ENCODE measurements at places on chromosomes 3 and 15.
A peak's percentile ranks its signal among the peaks of the same experiment; 100 is the strongest.

DNA sequence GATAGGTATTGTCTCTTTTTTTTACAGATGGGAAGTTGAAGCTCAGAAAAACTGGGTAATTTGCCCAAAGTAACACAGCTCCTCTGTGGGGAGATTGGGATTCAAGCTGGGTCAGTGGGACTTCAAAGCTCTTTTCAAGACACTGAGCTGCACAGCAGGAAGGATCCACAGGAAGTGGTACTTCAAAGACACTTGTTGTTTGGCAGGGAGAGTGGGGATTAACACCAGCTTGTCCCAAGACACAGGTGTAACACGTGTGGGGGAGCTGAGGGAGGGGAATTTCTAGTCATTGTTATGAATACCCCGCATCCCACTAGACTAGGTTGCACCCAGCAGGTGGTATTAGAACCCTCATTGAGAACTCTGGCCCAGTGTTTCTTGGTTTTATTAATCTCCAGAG lies 116.0 kb downstream of the FOXB1 start:
- DNase-seq = no peak

GRCh38 chr3:146067048-146067447 lies 93.9 kb downstream of the PLOD2 start:
- DNase-seq = peak; percentile 47

- DNase-seq = no peak
Measured at GRCh38 chr3:57142411-57142723, 22.8 kb downstream of the IL17RD start.

DNA sequence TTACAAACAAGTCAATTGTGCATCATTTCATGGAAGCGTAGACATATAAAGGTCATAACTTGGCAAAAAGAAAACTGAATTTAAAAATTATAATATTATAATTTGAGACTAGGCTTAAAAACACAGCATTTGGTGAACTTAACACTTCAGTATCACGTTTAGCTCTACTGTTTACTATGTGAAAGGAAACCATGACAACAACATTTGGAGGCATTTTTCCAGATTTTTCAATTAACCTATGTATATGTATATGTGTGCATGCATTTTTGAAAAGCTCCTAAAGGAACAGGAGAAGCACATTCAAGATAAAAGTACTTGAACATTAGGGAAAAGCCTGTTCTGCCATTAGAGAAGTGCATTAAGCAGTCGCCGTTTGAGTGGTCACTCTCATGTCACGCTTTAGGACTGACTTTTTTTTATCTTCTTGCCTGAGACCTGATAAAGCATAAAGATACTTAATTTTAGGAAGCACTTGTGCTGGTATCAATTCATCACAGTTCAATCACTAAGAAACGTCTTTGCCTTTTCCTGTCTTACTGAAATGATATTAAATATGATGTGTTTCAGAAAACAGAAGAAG lies 156.0 kb downstream of the NAALADL2 start:
- DNase-seq = no peak

- peak; percentile 83 for DNase-seq
Measured at GRCh38 chr15:52252781-52253180, 42.8 kb downstream of the MYO5C start.

- DNase-seq = no peak
Measured at GRCh38 chr3:176850498-176850897, 346.8 kb downstream of the TBL1XR1 start.

DNA sequence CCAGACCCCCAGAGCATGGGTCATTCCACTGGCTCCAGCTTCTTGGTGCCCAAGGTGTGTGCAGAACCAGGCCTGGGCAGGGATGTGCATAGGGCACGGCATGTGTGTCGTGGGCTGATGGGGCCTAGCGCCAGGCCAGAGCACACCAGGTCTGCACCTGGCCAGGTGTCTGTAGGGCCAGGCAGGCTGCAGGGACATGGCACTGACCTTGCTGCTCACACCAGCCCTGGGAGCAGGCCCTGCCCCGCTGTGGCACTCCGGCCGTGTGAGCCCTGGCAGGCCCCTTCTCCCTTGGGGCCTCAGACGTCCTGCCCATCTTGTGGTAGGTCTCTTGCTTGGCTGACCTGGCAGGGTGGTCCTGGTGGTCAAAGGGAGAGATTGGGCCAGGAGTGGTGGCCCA lies 84.3 kb upstream of the RPL32 start:
- no peak for DNase-seq

DNA sequence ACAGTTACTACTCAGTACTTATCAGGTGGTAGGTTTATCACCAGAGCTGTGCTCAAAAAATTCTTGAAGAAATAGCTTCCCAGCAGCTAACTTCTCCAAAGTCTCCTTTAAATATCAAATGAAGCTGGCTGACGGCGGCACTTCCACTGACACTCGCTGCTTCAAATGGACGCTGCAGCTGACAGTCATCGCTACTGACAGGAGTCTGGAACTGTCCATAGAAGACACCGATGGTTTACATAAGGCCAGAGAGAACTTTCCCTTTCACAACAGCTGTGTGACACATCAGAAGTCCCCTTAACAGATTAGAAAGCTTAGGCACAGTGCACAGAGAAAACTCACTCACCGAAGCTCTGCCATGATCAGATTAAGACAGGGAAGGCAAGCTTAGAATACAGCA lies 270.2 kb downstream of the SHOX2 start:
- DNase-seq = no peak

DNA sequence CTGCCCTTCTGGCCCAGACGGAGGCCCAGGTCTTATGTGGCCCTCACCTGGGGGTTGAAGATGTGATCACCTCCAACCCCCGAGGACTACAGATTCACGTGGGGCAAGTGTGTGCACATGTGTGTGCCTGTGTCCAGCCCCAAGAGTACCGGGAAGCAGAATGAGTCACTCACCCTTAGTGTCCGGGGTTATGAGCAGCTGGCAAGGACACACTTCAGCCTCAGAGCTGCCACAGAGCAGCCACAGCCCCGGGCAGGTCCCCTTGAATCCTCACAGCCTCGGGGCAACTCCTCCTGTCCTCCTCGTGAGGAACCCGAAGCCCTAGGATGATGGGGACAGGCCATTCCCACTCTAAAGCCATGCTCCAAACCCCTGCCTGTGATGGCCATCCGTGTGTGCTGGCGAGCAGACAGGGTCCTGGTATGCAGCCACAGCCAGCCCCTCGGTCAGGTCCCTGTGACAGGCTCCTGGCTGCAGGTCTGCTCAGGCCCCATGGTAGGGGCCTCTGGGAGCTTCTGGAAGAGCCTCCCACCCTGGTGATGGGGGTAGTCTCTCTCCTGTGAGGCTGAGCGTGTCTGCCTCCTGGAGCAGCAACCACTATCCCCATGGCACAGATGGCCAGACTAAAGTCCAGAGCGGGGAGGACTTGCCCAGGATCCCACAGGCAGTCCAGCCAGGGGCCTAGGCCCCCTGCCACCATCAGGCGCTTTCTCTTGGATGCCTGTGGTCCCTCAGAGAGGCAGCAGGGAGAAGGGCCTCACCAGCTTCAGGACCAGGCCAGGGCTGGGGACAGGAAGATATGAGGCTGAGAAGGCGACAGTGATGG lies 852 bp downstream of the STAB1 start:
- DNase-seq = no peak

DNA sequence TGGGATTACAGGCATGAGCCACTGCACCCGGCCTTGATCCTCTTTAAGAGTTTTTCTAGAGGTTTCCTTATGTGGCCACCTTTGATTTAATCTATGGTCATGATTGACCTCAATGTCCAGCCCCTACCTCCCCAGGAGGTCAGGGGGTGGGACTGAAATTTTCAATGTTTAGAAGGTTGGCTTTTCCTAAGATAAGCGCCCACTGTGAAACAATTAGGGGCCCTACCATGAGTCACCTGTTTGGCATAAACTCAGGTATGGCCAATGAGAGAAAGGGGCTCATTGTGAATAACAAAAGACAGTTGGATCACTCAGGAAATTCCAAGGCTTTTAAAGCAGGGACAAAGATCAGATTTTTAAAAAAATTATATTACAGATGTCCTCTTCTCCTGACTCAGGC lies 51.1 kb downstream of the ZBTB11 start:
- DNase-seq = no peak

Measured in AG04449 (cell line).